ENCODE measurements at places on chromosomes 6 and 20. TPM values are rescaled to one million over a fixed set of nuclear protein-coding genes. Genes with fewer than 3 reads are reported as not detected.
A peak's percentile ranks its signal among the peaks of the same experiment; 100 is the strongest.

The C6orf118 gene
- not detected for total RNA-seq

GRCh38 chr6:39420300-39421265 is 98.1 kb upstream of the KCNK16 start:
- DNase-seq: no peak

DNA sequence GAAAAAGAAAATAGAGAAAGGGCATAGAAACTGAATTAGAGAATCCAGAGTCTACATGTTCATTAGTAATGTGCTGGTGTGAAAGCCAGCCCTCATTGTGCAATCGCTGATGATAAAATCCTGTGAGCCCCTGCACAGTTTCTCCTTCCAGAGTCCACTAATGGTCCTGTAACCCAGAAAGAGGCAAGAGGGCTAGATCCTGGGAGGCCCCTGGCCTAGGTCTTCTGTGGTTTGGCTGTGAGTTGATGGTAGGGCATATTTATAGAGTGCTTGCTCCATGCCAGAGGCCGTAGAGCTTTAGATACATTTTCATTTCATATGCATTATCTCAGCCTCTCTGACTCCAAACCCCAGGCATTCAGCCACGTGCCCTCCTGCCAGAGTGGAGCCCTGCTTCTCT is 94.9 kb upstream of the MTHFD1L start:
- no peak for DNase-seq

DNA sequence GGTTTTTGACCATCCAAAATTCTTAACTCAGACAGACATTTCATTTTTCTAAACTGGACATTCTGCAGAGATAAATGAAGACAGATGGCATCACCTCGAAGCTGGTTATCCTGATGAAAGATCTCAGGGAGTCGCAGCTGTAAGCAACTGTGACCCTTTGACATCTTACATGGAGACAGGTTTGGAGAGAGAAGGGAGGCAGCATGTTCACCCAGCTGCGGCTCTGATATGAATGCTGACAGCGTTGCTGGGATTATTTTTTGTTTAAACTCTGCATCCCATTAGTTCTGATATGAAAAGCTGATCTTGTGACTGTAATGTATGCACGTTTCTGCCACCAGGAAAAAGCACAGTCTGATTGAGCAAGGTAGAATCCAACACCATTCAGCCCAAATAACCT is 89.4 kb downstream of the C6orf118 start:
- DNase-seq: no peak

DNA sequence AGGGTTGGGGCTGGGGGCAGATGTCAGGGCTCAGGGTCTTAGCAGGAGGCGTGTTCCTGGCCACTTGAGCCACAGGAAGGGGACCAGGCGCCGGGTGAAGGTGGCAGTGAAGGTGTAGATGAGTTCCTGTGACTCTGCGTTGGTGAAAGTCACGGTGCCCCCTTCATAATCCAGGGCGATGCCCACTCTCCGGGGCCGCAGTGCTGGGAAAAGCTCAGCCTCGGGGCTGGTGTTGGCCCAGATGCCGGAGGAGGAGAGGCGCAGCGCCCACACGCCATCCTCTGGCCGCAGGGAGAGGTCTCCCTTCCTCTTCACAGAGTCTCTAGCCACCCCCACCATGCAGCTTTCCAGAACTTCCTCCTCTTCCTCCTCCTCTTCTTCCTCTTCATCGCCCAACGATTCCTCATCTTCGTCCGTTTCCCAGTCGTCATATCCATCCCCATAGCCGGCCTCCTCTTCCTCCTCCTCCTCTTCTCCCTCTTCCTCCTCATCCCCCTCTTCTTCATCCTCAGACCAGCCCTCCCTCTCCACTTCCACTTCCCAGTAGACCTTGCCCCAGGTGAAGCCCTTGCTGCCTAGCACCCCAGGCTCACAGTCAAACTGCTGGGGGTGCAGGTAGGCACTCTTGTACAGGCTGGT is 22.6 kb downstream of the TRIM15 start:
- no peak for DNase-seq

The PDYN gene
- not detected for total RNA-seq

The MACROD2 gene
- total RNA-seq: 0.85 TPM

- DNase-seq: no peak
These were observed 63.0 kb downstream of the SLC22A23 start for GRCh38 chr6:3393836-3394202.

The HLA-DPA1 gene
- total RNA-seq: 0.34 TPM

DNA sequence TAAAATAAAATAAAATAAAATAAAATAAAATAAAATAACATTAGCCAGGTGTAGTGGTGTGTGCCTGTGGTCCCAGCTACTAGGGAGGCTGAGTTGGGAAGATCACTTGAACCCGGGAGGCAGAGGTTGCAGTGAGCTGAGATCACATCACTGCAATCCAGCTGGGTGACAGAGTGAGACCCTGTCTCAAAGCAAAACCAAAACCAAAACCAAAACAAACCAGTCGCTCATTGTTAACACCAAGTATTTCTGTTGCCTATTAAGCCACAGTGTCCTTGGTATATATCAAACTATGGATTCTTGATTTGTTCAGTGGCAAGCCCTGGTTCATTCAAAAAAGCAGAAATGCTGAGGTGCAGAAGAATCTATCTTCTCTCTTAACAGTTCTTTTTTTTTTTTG is 65.7 kb downstream of the PYGB start:
- DNase-seq: no peak

GRCh38 chr20:63065911-63066310 is 59.1 kb upstream of the BHLHE23 start:
- no peak for DNase-seq

GRCh38 chr6:96836631-96837080 is 621 bp downstream of the GPR63 start:
- DNase-seq: peak; percentile 5

- DNase-seq: no peak
These were observed 32.4 kb downstream of the COL9A1 start for GRCh38 chr6:70270287-70271005.

DNA sequence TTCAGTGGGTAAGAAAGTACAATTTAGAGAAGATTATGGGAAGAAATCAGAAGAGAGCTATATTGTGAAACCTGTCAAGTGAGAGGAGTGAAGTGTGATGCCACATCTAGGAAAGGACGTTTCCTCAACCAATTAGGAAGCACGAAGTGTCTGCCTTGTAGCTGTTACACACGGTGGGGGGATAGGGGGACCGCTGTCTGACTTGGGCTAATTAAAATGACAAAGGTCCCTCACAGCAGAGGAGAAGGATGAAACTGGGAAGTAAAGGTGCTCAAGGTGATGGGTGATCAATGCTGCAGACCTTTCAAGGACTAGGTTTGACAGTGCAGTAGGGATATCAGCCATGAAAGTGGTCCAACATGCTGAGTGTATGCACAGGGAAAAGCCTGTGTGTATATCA is 181.1 kb upstream of the PRSS16 start:
- no peak for DNase-seq

- no peak for DNase-seq
These were observed 57.4 kb downstream of the PRL start for GRCh38 chr6:22239261-22239921.

DNA sequence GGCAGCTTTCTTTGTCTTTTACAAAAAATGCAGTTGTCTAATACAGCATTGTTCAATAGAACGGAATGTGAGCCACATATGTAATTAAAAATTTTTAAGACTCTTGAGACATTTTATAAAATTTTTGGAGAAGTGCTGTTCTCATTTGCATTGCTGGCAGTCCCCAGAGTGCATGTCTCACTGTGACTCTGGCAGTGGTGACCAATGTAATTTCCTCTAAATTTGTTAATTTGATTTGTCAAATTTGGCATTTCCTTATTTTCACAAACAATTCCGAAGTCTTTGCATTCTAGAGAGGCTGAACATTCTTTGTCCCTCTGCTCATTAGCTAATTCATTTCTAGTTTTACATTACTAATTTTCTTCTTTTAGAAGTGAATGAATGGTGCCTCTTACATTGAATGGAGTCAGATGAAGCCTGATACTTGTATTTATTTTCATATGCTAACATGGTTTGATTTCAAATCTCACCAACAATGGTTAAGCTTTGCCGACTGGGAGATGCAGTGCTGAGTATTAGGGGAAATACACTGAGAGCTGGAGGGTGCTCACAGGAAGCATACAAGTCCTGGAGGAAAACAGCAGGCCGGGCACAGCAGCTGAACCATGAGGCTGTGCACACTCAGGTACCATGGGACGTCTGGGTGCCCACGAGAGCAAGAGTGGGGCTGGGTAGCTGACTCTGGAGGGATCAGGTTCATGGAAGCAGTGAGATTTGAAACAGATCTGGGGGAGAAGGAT is 68.5 kb upstream of the ARMC2 start:
- DNase-seq: no peak
